Gastroesophageal sphincter (tissue), 4 donors: ENCODE measurements at places on chromosomes 16 and 17.

DNA sequence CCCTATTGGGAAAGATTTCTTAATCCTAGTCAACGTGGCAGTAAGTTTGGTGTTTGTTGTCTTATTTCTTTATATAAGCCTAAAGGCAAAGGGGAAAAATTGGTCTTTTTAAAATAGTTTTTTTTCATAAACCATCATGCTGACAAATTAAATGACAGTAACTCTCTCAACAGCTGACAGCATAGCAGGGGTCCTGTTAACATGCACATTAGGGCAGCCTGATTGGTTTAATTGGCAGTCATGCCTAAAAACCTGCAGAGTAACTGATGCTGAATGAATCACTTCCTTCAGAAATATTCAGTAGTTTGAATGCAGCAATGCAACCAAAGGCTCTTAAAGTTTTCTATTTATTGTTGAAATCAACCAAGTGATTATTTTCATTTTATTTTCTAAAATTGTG, 85.4 kb downstream of the ITFG1 start:
- no peak for ATAC-seq
- H3K4me1 ChIP-seq: no peaks in the 10 kb centered on the region
- no peak overlapping the region for H3K27ac ChIP-seq
- H3K4me3 ChIP-seq: no peak overlapping the region
- no peaks in the 10 kb centered on the region for H3K36me3 ChIP-seq

GRCh38 chr17:15913826-15914225, 31.1 kb upstream of the ADORA2B start:
- no peak overlapping the region for H3K4me3 ChIP-seq
- H3K27me3 ChIP-seq: peaks cover 19% of the 10 kb centered on the region
- H3K27ac ChIP-seq: no peak overlapping the region
- H3K4me1 ChIP-seq: peaks cover 9% of the 10 kb centered on the region

DNA sequence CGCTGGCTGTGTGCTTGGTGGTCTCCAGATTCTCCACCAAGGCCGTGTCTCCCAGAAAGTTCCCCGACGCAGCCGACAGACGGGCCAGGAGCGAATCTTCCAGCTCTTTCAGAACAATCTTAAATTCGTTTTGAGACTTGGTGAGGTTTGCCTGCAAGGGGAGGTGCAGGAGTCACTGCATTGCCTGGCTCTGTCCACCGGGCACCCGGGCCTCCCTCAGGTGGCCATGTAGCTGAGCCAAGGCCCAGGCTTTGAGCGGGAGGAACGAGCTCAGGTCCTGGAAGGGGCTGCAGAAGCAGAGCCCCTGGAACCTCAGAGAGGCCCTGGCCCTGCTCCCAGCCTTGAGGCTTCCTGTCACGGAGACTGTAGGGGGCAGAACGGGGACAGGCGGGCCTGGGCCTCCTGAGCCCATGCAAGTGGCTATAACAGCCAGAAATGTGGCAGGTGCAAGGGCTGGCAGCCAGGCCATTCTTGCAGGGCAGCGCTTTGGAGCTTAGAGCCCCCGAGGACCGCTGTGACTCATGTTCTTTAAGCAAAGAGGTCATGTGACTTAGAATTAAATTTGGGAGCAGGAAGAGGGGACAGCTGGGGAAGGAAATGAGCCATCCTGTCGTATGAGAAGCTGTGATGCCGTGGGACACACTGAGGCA, 72.4 kb downstream of the PGS1 start:
- no peak overlapping the region for H3K27ac ChIP-seq
- ATAC-seq: no peak
- H3K4me3 ChIP-seq: no peak overlapping the region
- H3K27me3 ChIP-seq: peaks cover 4% of the 10 kb centered on the region
- no peaks in the 10 kb centered on the region for H3K36me3 ChIP-seq

GRCh38 chr16:65111306-65111705, 10.6 kb downstream of the CDH11 start:
- H3K4me1 ChIP-seq: peaks cover 24% of the 10 kb centered on the region
- H3K27me3 ChIP-seq: no peaks in the 10 kb centered on the region
- ATAC-seq: no peak

GRCh38 chr17:32722733-32723132, 154.2 kb downstream of the MYO1D start:
- H3K36me3 ChIP-seq: no peaks in the 10 kb centered on the region
- no peak for ATAC-seq
- H3K27me3 ChIP-seq: no peaks in the 10 kb centered on the region
- H3K27ac ChIP-seq: no peak overlapping the region
- H3K4me3 ChIP-seq: no peak overlapping the region
- no peaks in the 10 kb centered on the region for H3K4me1 ChIP-seq

DNA sequence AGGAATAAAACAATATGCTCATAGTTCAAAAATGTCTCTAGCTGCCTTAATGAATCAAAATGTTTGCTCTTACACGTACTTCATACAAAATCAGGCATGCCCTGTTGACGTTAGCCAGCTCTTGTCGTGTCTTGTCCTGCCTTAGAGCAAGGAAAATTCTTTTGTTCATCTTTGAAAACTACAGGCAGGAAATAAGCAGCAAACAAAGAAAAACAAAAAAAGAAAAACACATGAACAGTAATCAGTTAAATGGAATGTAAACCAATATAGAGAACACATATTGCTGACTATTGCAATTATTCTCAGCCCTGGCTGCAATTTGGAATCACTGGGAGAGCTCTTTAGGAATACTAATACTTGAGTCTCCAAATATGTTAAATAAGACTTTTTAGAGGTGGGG, 1.7 kb downstream of the CAPNS2 start:
- ATAC-seq: no peak
- no peaks in the 10 kb centered on the region for H3K27me3 ChIP-seq
- no peak overlapping the region for H3K4me3 ChIP-seq
- no peaks in the 10 kb centered on the region for H3K36me3 ChIP-seq

GRCh38 chr17:43579566-43580140, 33.5 kb upstream of the ETV4 start:
- no peak overlapping the region for H3K27ac ChIP-seq
- no peak overlapping the region for H3K4me3 ChIP-seq
- no peaks in the 10 kb centered on the region for H3K36me3 ChIP-seq
- no peak for ATAC-seq
- peaks cover 6% of the 10 kb centered on the region for H3K27me3 ChIP-seq

DNA sequence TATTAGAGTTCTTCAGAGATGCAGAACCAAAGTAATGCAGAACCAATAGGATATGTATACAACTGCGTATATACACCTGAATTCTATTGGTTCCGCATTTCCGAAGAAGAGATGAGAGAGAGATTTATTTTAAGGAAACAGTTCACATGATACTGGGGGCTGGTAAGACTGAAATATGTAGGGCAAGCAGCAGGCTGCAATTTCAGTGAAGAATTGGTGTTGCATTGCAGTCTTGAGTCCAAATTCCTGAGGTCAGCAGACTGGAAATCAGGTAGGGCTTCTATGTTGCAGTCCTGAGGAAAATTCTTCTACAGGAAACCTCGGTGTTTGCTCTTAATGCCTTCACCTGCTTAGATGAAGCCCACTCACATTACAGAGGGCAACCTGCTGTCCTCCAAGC, 128.2 kb upstream of the MED13 start:
- no peak overlapping the region for H3K4me3 ChIP-seq
- no peak for ATAC-seq
- no peaks in the 10 kb centered on the region for H3K27me3 ChIP-seq
- H3K36me3 ChIP-seq: no peaks in the 10 kb centered on the region

GRCh38 chr16:67034487-67034886, 5.5 kb downstream of the CBFB start:
- H3K27ac ChIP-seq: no peak overlapping the region
- ATAC-seq: no peak
- H3K36me3 ChIP-seq: peaks cover 4% of the 10 kb centered on the region
- peaks cover 61% of the 10 kb centered on the region for H3K4me1 ChIP-seq
- H3K4me3 ChIP-seq: no peak overlapping the region

- H3K4me1 ChIP-seq: no peaks in the 10 kb centered on the region
- H3K4me3 ChIP-seq: no peak overlapping the region
- H3K36me3 ChIP-seq: no peaks in the 10 kb centered on the region
- no peak for ATAC-seq
- no peak overlapping the region for H3K27ac ChIP-seq
Observed at GRCh38 chr17:74853669-74854068, 6.0 kb downstream of the GRIN2C start.

DNA sequence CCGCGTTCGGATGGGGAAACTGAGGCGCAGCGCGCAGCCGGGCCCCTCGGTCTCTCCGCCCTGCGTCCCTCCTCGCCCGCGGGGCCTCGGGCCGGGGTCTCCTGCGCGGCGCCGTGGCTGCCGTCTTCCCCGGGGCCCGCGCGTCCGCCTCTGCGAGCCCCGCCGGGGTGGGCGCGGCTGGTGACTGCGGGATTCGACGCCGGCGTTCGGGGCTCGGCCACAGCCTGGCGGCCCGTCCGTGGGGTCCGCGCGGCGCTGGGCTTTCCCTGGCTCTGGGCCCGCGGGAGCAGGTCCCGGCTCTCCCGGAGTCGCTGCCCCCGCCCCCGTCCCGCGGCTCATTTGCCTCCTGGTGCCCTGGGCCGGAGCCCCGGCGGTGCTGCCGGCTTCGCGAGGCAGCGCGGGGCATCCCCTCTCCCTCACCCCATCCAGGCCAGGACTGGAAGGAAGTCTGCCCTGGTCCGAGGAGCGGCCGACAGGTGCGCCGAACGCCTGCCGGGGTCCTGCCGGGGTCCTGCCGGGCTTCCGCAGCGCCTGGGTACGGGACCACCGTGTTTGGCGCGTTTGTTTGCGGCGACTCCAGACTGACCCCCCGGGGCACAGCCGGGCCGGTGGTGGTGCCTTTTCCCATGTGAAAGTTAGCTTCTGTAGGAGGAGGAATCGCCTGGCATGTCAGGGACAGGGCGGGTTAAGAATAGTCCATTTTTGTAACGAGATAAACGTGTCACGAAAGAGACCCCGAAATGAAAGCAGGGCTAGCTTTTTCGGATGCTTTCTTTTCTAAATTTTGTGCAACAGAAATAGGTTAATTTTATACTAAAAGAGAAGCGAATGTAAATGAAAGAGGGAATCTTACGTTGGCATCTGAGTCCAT, 671 bp downstream of the CHMP6 start:
- no peaks in the 10 kb centered on the region for H3K4me1 ChIP-seq
- no peaks in the 10 kb centered on the region for H3K27me3 ChIP-seq
- peak overlapping the region; percentile 92 for H3K4me3 ChIP-seq
- H3K27ac ChIP-seq: peak overlapping the region; percentile 59
- peaks cover 33% of the 10 kb centered on the region for H3K36me3 ChIP-seq

GRCh38 chr17:74712756-74713155, at the start of gene CD300LF:
TSS of gene CD300LF (minus strand) at chr17:74712923. CDS start at chr17:74712866, 57 bp downstream.
- peaks cover 54% of the 10 kb centered on the region for H3K27me3 ChIP-seq
- H3K36me3 ChIP-seq: no peaks in the 10 kb centered on the region
- ATAC-seq: no peak
- no peak within 1 kb of the TSS for H3K4me3 ChIP-seq
- H3K4me1 ChIP-seq: no peaks in the 10 kb centered on the region

DNA sequence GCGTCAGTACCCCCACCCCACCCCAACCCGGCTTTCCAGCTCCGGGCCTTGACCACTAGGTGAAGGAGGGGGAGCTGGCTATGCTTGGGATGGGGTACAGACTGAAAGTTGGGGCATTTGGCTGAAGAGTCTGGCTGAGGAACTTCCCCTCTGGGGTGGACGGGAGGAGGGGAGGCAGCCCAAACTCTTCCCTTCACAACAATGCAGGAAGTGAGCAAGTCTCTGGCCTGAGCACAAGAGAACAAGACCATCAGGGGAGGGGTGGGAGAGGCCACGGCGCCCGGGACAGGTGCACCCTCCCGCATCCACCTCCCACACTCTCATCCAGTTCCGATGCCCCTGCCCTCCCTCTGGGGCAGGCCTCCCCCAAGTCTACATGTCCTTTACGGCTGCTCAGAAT, 5.6 kb downstream of the USH1G start:
- no peaks in the 10 kb centered on the region for H3K36me3 ChIP-seq
- no peak overlapping the region for H3K4me3 ChIP-seq
- H3K27ac ChIP-seq: no peak overlapping the region
- H3K27me3 ChIP-seq: peaks cover 77% of the 10 kb centered on the region
- no peaks in the 10 kb centered on the region for H3K4me1 ChIP-seq

GRCh38 chr16:89720551-89720812, 216 bp downstream of the VPS9D1 start:
- H3K4me1 ChIP-seq: peaks cover 27% of the 10 kb centered on the region
- H3K27me3 ChIP-seq: no peaks in the 10 kb centered on the region
- peaks cover 37% of the 10 kb centered on the region for H3K36me3 ChIP-seq
- H3K27ac ChIP-seq: peak overlapping the region; percentile 92

DNA sequence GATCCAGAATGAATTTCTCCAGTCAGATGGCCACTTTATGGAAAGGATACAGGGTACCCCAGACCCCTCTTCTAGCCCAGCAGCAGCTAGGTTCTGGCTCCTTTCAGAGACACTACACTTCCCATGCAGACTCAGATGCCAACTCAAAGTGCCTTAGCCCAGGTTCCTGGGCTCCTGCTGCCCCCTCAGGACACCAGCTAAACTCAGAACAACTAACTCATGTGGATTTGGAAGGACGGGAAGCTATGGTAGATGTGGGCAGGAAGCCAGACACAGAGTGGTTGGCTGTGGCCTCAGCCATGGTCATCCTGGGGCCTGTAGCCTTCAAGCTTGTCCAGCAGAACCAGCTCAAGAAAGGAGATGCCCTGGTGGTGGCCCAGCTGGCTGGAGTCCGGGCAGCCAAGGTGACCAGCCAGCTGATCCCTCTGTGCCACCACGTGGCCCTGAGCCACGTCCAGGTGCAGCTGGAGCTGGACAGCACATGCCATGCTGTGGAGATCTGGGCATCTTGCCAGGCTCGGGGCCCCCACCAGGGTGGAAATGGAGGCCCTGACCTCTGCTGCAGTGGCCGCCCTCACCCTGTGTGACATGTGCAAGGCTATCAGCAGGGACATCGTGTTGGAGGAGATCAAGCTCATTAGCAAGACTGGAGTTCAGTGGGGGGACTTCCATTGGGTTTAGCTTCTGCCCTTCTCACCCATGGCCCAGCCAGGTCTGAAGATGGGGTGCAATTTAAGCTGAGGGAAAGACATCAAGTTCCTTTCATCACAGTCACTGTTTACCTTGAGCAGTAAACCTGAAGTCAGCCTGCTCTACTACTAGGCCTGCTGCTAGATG, 111.8 kb downstream of the N4BP1 start:
- peaks cover 52% of the 10 kb centered on the region for H3K4me1 ChIP-seq
- no peaks in the 10 kb centered on the region for H3K36me3 ChIP-seq
- no peaks in the 10 kb centered on the region for H3K27me3 ChIP-seq
- H3K27ac ChIP-seq: peak overlapping the region; percentile 77
- no peak overlapping the region for H3K4me3 ChIP-seq

DNA sequence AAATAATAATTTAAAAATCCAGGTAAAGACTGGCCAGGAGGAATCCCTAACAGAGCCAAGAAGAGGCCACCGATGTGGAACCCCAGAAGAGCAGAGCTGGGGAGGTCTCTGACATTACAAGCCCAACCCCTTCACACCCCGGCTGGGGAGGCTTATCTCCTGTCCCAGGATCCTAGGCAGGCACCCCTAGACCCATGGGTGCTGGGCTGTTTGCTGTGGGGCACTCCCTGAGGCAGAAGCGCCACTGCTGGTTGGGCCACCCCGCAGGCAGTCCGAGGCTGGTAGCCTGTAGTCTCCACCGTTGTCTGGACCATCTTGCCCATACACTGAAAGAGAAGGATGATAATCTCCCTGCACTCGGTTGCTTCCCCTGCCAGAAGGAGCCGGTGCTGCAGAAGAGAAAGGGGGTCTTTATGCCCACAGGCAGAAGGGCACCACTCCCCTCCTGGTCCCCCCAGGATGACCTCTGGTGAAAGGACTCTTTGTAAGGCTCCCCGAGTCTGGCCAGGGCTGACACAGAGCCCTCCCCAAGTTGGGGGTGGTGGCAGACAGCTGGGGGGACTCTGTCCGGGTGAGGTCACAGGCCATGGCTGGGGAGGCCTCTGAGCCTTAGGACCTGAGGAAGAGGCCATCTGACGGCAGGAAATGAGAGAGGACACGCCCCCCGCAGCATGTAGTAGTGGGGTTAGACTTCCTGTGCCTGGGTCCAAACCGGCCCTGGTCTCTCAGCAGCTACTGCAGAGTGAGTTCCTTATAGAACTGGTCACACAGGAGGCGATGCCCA, 34.2 kb downstream of the CFAP20 start:
- ATAC-seq: no peak
- peaks cover 12% of the 10 kb centered on the region for H3K27me3 ChIP-seq
- no peaks in the 10 kb centered on the region for H3K36me3 ChIP-seq
- no peaks in the 10 kb centered on the region for H3K4me1 ChIP-seq
- H3K4me3 ChIP-seq: no peak overlapping the region
